ENCODE measurements at places on chromosomes 12 and 14.

- no peak for DNase-seq
These were observed 120.2 kb upstream of the RFLNA start for GRCh38 chr12:124174451-124175348.

- peak; percentile 33 for DNase-seq
These were observed 8.3 kb downstream of the TMX1 start for GRCh38 chr14:51248016-51248987.

GRCh38 chr14:65462411-65462810 lies 49.9 kb downstream of the FUT8 start:
- no peak for DNase-seq

- DNase-seq = peak; percentile 54
These were observed 627 bp downstream of the TESC start for GRCh38 chr12:117098361-117099217.

DNA sequence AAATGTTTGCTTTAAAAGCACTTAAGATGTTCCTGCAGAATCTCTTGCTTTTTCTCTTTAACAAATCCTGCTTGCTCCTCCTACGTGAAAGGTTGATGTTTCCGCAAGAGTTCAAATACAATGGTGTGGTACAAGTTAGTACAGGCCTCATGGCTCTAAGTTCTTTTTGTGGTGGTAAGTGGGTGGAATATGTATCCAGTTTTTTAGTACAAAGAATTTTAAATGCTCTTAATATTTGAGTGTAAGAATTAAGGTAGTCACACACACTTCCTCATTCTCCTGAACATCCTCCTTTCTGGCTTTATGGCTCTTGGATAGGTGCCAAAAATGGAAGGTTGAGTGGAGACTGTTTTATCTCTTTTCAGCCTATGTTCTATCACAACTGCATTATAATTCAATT lies 1.8 kb downstream of the OTOGL start:
- DNase-seq = no peak

DNA sequence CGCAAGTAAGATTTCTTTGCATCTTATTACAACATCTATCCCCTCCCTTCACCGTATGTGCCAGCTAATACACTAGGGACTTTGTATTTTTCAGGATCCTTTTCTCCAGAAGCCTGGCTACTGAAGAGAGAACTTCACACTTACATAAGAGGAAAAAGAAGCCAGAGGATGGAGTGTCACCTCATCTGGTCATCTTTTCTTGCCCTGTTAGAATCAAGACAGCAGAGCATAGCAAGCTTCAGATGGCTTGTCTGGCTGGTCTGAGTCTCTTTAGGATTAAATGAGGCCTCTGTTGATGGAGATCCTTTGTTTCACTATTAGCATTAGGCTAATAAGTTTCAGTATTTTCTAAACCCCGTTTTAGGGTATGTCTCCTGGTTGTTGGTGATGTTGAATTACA lies 14.4 kb upstream of the AACS start:
- DNase-seq = no peak

GRCh38 chr12:111169456-111169855 lies 199.4 kb downstream of the PHETA1 start:
- DNase-seq = no peak

DNA sequence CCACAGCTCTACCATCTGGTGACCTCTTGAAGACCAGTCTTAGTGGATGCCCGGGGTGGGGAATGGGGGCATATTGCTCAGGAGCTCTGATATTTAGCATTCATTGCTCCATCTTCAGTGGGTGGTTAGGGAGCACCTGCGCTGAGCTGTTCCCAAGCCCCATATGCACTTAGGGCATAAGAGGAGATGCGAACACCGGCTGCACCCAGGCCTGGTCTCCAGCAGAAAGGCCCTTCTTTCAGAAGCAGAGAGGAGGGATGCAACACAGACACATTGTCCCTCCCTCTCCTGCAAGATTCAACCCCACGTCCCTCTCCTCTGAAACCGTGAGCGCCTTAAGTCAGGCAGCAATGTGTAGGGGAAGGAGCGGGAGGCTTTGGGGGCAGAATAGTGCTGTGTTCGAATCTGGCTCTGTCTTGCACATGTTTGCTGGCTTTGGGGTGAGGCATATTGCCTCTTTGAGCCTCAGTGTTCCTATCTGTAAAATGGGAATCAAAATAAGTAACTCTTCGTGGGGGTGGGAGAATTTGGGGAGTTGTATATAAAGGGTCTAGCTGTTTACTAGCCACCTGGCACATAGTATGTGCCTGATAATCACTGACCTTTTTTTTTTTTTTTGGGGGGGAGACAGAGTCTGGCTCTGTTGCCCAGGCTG lies 87.7 kb downstream of the FOXN4 start:
- no peak for DNase-seq

- no peak for DNase-seq
These were observed 59.2 kb downstream of the IFT81 start for GRCh38 chr12:110183386-110183785.

DNA sequence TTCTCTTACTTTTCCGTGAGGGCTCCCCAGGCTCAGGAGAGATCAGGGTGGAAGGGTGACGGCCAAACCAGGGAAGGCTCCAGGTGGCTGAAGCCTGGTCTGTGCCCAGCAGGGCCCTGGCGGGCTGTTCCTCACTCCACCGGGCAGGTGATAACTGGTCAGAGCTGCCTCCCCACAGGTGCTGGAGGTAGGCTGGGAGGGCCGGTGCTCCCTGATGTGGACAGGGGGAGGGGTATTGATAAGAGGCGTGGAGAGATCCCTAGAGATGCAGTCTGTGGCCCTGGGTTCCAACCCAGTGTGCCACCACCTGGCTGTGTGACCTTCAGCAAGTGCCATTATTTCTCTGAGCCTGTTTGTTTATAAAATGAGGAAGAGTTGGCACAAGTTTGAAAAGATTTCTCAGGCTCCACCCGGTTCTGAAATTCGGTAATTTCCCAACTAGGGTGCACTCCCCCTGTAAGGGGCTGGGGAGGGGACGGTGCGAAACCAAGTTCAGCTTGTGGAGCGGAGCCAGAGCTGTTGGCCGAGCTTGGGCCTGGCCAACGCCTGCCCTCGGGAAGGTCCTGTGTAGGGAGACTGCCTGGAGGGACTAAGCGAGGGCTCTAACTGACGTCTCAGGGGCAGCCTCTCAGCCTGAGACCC lies 1.0 kb upstream of the NR4A1 start:
- DNase-seq = peak; percentile 20

GRCh38 chr12:64685050-64685449 lies 74.2 kb downstream of the GNS start:
- DNase-seq = no peak

DNA sequence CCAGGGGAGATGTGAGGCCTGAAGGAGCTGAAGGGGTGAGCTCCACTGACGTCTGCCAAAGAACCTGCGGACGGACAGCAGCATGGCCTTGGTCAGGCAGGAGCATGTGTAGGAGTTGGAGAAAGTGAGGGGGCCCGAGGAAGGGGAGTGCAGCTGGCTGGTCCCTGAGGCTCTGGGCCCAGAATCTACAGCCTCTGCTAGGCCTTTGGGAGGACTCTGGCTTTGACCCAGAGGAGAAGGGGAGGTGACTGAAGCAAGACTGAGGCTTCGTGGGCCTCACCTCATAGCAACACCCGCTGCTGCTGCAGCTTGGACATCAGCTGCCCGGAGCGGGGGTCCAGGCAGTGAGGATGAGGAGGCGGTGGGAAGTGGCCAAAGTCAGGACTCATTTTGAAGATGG lies 216.6 kb upstream of the FKBP4 start:
- no peak for DNase-seq

- no peak for DNase-seq
These were observed 67.2 kb upstream of the FAM181A start for GRCh38 chr14:93859957-93860356.

GRCh38 chr14:93884950-93885349 lies 42.2 kb upstream of the FAM181A start:
- DNase-seq = no peak

- no peak for DNase-seq
These were observed 543.1 kb downstream of the LRFN5 start for GRCh38 chr14:42149609-42150261.

DNA sequence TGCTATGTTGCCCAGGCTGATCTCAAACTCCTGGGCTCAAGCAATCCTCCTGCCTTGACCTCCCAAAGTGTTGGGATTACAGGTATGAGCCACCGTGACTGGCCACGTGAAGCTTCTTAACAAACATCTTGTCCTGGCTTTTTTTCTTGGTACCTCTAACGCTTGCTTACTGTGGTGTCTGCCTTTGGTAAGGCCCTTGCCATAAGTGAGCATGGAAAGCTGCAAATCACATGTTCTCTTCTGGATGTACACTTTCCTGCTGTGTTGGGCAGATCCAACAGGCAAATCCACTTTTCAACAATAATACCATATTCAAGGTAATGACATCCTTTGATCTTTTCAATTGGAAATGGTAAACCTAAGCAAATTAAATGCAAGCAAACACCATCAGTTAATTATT lies 54.6 kb downstream of the ARF6 start:
- no peak for DNase-seq

Data from germinal center (tissue), 1 donor.